ENCODE measurements at places on chromosomes 1 and 21.

DNA sequence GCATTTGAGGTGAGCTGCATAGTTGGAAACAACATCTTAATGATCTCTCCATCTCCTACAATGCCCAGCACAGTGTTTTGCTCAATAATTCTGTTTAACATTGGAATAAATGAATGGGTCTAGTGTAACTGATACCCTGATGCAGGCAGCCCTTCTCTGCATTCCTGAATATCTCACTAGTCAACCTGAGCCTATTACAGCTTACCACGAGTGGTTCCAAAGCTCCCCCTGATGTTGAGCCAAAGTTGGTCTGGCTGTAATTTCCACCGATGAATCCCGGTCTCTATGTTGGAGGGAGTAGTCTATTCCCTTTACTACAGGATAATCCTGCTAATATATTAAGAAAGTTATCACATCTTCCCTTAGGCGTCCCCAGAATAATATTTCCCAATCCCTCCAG is 63.8 kb downstream of the ZBTB18 start:
- no peak for DNase-seq

GRCh38 chr1:82700476-82700875 is 899.7 kb downstream of the ADGRL2 start:
- DNase-seq = no peak

- no peak for DNase-seq
Observed at GRCh38 chr1:183029591-183030000, 6.4 kb downstream of the LAMC1 start.

DNA sequence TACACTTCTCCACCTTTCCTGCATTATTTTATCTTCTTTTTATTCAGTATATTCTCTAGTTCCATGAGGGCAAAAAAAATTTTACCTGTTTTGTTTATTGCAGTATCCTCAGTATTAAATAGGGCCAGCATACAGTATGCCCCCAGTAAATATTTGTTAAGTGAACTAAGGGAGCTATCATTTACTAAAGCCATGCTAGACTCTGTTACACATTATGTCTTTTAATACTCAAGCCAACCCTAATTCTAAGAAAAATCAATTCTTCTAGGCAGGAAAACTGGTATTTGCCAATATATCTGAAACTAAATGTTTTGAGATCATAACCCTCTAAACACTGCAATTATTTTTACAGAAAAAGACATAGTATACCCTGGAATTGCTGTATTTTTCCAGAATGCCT is 18.3 kb downstream of the TMEM50A start:
- no peak for DNase-seq

- no peak for DNase-seq
Observed at GRCh38 chr21:46555678-46556077, 49.2 kb downstream of the S100B start.

- DNase-seq = no peak
Observed at GRCh38 chr1:187655104-187655503, 826.4 kb downstream of the PLA2G4A start.

GRCh38 chr1:227562933-227563323 is 428 bp upstream of the ZNF678 start:
- no peak for DNase-seq

- DNase-seq = no peak
Observed at GRCh38 chr21:29904359-29905282, 35.2 kb downstream of the GRIK1 start.

- no peak for DNase-seq
Observed at GRCh38 chr1:185495898-185496297, 178.9 kb upstream of the IVNS1ABP start.

DNA sequence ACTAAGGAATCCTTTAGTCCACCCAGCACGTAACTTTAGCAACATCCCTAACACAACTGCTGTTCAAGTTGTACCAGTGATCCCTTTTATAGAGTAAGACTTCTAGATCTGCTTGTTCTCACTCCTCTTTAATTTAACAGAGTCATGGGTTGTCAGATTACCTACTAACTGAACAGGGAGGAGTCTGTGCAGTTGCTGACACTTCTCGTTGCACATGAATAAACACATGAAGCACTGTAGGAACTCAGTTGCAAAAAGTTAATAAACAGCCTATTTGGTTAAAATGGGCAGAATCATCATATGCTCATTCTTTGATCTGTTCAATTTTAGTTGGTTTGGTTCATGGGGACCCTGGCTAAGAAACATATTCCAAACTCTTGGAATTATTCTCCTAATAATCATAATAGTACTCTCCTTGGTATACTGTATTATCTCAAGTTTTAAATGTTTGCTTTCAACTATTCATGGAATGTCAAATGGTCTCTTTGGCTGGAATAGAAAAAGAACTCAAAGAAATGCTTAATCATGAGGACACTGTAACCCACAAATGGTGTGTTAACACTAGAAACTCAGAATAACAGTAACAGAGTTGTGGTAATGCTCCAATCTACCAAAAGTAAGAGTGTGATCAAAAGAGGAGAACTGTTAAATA is 15.6 kb downstream of the PLPPR5 start:
- no peak for DNase-seq

- DNase-seq = peak; percentile 10
Observed at GRCh38 chr1:166974647-166975345, 544 bp downstream of the ILDR2 start.

- DNase-seq = no peak
Observed at GRCh38 chr1:10225573-10225972, 15.2 kb downstream of the KIF1B start.

DNA sequence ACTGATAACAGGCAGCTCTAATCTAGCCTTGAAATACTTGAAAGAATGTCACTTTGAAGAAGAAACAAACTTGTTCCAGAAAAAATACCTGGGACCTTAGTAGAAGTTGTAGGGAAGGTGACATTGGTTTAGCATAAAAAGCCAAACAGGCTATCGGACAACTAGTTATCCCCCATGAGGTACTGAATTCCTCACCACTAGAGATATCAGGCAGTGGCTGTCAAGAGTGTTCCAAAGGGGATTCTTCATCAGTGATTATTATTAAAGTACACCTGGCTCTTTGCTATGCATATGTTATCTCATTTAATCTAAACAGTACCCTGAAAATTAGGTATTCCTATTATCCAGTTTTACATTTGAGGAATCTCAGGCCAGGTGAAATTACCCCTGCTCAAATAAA is 13.1 kb upstream of the HMGN2 start:
- no peak for DNase-seq
